GM12878 (cell line): ENCODE measurements at places on chromosomes 5 and 9. TPM values are rescaled to one million over a fixed set of nuclear protein-coding genes. Genes with fewer than 3 reads are reported as not detected.

GRCh38 chr5:124055751-124056150 is 543.8 kb downstream of the CSNK1G3 start:
- no peak for DNase-seq

DNA sequence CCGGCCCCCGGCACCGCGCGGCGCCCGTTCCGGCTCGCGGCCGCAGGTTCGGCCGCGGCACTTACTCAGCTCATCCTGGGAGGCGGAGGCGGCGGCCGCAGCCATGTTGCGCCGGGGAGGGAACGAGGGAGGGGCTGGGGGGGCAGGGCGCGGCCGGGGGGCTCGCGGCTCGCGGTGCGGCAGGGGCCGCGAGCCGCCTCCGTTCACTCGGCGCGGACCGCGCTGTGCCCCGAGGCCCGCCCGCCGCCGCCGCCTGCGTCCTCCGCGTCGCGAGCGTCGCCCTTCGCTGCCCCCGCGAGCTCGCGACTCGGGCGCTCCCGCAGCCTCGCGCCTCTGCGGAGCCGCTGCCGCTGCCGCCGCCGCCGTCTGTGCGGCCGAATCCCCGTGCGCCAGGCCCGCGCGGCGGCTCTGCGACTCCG is 735 bp downstream of the ECPAS start:
- no peak for DNase-seq

DNA sequence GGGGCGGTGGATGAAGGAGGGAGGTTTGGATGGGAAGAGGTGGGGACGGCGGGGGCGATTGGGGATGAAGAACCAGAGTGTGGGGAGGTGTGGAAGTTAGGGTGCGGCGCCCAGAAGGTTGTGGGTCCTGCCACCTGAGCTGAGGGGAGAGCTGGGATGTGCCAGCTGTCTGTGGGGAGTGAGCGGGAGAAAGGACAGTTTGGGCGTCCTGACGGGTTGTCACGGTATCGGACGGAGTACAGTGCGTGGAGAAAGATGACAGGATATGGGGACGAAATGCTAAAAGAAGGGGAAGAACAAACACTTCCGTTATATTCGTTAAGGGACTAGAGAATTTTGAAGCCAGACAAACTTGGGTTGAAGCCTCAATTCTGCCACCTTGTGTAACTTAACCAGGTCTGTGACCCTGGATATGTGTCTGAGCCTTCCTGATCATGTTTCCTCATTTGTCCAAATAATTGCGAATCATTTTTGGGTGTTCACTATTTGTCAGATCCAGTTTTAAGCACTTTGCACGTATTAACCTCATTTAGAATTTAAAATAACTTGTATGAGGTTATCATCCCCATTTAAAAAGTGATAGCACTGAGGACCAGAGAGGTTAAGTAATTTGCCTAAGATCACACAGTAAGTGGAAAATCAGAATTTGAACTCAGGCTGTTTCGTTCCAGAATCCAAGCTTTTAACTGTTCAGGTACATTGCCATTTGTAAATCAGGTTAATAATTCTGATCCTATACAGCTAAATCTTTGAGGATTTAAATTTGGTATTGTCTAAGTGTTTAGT is 689 bp downstream of the CNTRL start:
- DNase-seq, result no peak

GRCh38 chr5:173293817-173294672 is 34.2 kb downstream of the STC2 start:
- peak; percentile 35 for DNase-seq

DNA sequence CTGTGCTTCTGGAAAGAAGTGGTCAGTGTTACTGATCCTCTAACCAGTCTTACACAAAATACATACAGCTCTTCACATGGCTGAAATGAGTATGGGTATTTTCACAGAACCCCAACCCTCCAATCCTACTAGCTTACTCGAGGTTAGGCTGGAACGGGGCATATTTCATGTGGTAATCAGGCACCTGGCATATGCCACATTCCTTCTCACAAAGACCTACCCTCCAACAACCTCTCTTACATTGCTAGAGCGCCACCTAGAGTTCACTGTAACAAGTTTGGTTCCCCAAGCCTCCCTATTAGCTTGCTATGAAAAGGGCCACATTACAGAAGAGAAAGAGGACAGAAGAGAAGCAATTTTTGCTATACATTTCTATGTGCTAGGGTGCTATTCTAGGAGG is 597.3 kb downstream of the PRELID2 start:
- no peak for DNase-seq

DNA sequence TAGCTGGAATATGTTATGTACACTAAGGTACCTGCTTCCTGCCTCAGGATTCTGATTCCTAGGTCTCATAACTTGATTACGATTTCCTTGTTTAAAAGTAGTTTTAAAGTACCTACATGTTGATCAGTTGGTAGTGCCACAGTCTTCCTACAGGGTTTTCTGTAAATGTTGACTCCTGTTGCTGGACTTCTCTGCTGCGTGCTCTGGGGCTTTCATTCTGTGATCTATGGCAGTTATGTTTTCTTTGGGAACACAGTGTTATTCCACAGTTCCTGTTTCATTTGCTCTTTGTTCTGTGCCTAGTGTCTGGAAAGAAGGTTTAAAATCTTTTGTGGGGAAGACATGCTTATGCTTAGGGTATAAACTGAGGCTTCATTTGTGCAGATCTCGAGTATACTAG is 343.5 kb downstream of the PLK2 start:
- no peak for DNase-seq

Gene DDX4
- total RNA-seq, result 0.36 TPM in 1 of 2 replicates, not detected in the other

Gene SEMA5A
- 0.21 and 0.28 TPM in 2 replicates for total RNA-seq

Gene ANKRD31
- not detected in 2 replicates for total RNA-seq

Gene HDAC3
- total RNA-seq, result 82.9 and 94.3 TPM in 2 replicates
